IPS DF 6.9 (cell line): ENCODE measurements at places on chromosomes 4 and X.

- no peak for DNase-seq
These were observed 7.8 kb upstream of the RRAGB start for GRCh38 chrX:55709735-55710134.

GRCh38 chrX:72644946-72645345 lies 69.2 kb downstream of the PHKA1 start:
- no peak for DNase-seq

DNA sequence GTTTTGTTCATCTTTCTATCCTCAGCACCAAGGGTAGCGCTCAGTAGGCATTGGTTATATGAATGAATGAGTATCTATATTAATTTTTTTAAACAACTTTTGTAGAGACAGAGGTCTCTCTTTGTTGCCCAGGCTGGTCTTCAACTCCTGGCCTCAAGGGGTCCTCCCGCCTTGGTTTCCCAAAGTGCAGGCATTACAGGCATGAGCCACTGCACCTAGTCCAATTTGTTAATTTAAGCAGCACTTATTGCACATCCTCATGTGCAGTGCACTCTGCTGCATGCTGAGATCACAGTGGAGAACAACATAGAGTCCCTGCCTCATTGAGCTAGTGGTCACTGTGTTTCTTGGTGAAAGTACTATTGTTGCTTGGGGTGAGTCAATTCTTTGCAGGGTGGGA lies 94.4 kb downstream of the NHSL2 start:
- no peak for DNase-seq

DNA sequence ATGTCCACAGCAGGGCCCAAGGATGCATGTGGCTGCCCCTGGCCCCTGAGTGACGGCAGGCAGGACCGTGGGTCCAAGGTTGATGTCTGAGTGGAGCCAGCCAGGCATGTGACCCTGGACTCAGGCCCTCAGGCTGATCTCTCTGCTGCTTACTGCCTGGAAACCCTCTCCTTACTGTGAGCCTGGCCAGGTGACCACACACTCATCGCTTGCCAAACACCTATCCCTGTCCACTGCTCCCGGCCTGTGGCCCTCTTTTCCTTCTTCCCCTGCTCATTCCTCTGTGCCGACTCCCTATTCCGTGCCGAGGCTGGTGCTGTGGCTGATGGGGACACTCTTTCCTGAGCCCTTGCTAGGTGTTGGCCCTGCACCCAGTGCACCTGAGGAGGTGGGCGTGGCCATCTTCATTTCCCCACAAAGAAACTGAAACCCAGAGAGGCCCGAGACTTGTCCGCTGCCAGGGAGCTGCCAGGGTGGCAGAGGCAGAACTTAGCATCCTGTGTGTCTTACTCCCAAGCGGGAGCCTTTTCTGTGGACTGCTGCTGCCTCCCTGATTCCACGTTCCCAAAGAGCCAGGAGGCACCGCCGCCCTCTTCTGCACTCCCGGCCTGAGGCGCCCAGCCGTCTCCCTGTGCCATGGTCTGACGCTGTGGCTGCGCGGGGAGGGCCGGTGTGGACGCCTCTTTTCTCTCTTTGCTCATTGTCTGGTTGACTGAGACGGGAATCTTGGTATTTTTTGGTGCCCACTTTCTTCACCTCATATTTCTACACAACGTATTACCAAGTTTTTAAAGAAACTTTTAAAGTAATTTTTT lies 11.2 kb upstream of the RNF4 start:
- no peak for DNase-seq

- no peak for DNase-seq
These were observed 29.8 kb upstream of the SH3D19 start for GRCh38 chr4:151355155-151355554.

DNA sequence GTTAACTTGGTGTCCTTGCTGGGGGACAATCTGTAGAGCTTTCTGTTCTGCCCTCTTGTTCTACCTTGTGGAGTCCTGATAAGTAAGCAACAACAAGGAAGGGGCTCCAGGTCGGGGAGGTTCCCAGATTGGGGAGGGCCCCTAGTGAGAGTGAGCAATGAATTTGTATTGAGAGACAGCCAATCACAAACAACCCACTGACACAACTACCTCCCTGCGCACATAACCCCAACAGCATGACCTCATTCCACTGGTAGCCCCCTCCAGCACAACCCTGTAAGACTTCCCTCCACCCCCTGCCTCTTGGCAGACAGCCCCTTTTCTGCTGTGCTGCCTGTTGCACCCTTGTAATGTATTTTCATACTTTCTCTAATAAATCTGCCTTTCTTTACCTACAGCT lies 19.7 kb upstream of the PNPLA4 start:
- DNase-seq = no peak

- no peak for DNase-seq
These were observed 775 bp downstream of the SHROOM4 start for GRCh38 chrX:50812995-50813842.

DNA sequence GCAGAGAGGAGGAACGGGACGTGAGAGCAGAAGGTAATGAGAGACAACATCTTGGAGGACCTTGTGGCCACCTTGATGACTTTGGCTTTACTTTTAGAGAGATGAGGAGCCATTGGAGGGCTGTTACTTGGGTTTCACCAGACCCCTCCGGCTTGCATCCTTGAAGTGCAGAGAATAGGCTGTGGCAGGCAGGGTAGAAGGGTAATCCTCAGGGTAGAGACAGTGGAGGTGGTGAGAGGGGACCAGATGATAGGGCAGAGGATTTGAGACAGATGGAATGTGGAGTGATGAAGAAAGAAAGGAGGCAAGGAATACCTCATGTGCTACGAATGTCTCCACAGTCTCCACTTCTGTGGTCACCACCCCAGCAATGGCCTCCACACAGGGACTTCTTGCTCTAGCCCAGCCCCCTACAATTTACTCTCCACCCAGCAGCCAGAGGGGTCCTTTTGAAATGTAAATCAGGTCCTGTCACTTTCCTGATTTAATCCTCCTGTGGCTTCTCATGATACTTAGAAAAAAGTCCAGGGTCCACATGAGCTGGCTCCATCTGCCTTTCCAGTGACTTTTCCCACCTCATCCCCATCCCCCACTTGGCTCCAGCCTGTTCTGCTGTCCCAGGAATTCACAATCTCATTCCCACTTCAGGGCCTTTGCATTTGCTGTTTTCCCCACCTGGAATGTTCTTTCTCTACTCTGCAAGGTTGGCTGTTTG lies 115.0 kb downstream of the PJA1 start:
- no peak for DNase-seq

DNA sequence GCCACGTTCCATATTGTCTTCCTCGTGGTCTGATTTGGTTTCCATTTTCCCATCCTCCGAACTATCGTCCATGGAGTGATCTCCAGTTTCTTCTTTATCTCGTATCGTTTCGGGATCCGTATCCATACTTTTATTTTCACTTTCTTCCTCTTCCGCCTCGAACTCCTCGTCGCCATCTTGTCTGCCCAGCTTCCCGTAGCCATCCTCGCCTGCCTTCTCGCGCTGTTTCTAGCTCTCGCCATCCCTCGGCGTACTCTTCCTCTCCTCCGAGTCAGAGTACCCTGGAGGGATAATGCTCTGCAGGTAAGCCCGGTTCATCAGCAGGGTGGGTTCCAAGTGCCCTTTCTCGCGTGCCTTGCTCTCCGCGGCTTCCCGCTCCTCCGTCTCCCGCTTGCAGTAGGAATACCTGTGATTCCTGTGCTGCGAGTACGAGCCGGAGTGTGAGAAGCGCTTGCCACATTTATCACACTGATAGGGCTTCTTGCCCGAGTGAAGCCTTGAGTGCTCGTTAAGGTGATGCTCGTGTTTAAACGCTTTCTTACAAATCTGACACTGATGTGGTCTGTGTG lies 134.5 kb upstream of the TAPT1 start:
- DNase-seq = no peak

- DNase-seq = no peak
These were observed 57.4 kb downstream of the ANTXR2 start for GRCh38 chr4:80015407-80016189.

GRCh38 chr4:68572653-68573170 lies 3.4 kb downstream of the UGT2B17 start:
- no peak for DNase-seq

GRCh38 chr4:158020176-158020575 lies 152.6 kb downstream of the GASK1B start:
- DNase-seq = no peak

DNA sequence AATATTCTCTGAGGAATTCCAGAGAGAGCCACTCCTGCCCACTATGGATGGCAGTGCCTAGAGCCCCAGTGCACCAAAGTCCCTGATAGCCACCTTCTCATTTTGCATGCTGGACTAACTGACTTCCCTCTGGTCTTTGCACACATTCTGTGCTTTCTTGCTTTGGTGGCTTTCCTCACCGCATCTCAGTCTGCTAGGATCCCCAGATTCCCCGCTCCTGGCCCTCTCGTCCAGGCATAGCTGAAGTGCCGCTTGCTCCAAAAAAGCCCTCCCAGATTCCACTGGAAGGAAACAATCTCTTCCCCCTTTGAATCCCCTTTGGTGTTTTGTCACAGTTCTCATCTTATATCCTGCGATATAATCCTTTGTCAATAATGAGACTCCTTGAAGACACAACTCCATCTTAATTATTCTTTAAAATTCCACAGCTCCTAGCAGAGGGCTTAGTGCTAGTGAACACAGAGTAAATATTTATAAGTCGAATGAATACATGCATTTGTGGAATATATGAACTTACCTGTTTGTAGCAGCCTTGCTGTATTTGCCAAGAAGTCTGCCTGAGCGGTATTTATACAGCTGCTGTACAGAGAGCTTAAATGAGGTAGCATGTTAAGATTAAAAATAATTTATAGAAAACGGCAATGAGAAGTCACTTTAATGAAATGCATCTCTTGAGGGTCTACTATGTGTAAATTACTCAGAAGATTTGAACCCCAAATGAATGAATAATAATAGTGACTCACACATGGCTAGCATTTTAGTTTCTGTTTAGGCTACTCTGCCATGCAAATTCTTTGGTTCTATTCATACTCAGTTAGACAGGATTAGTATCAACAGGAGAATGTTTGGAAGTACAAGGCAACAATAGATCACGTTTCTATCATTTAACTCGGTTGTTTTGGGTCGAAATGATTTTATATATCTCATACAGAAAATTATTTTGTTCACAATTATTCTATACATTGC lies 421.9 kb upstream of the TENM3 start:
- no peak for DNase-seq
